ENCODE measurements at places on chromosomes 4 and X. TPM values are rescaled to one million over a fixed set of nuclear protein-coding genes. Genes with fewer than 3 reads are reported as not detected.
A peak's percentile ranks its signal among the peaks of the same experiment; 100 is the strongest.

DNA sequence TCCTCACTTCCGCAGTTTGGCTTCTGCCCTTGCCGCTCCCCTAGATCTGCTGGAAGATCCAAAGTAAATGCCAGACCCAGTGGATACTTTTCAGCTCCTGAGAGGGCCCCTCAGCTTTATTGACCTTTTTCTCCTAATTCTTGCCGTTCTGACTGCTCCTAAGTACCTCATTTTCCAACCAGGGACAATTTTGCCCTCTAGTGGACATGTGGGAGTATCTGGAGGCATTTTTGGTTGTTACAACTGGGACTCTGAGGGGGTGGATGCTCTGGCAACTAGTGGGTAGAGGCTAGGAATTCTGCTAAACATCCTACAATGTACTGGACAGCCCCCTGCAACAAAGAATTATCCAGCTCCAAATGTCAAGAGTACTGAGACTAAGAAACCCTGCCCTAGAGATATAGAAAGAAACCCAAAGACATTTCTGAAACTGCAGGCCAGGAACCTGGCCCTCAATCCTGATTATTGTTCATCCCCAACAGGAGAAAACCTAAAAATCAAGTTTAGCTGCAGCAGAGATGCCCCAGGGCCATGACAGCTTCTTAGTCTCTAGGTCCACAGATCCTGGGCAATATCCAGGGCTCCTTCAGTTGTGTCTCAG lies 3.4 kb downstream of the TEX13B start:
- DNase-seq: peak; percentile 6

DNA sequence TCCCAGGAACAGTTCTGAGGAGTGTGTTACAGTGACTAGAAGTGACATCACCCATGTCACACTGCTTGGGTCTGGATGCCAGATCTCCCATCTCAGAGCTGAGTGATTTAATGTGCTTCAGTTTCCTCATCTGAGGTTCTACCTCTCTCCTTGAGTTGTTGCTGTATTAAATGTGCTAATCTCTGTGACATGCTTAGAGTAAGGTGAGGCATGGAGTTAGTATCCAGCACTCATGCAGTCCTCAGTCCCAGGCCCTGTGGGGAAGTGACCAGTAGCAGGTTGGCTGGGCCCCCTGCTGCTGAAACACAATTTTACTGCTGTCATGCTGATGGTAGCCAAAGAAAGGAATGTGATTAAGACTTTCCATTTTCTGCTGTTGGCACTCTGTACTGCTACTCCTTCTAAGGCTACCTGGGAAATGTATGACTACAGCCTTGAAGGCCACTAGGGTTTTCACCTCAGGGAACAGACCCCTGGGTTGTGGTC lies 639.6 kb downstream of the MID1IP1 start:
- DNase-seq: no peak

DNA sequence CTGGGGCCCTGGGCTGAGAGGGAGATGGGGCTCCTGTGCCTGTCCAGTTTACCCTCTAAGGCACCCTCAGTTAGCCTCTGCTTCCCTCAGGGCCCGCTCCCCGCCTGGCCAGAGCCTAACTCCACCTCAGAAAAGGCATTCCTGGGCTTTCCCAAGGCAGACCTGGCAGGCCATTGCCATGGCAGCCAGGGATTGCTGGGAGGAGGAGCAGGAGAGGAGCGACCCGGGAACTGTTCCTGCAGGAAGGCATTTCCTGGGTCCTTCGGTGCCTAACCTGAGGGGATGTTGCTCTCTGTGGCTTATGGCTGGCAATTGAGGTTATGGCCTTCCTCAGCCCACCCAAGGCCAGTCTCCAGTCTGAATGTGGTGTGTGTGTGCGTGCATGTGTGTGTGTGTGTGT lies 131.3 kb downstream of the PJA1 start:
- no peak for DNase-seq

DNA sequence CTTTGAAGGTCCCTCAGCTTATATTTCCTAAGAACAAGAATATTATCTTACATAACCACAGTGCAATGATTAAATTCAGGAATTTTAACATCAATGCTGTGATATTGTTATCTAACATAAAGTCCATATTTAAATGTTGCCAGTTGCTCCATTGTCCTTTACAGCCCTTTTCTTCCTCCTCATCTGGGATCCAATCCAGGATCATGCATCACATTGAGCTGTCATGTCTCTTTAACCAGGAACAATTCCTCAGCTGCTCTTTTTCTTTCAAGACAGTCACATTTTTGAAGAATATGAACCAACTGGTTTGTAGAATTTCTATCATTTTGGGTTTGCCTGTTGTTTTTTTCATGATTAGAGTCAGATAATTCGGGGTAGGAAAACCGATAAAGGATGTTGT lies 12.0 kb downstream of the TMSB4X start:
- DNase-seq: no peak

DNA sequence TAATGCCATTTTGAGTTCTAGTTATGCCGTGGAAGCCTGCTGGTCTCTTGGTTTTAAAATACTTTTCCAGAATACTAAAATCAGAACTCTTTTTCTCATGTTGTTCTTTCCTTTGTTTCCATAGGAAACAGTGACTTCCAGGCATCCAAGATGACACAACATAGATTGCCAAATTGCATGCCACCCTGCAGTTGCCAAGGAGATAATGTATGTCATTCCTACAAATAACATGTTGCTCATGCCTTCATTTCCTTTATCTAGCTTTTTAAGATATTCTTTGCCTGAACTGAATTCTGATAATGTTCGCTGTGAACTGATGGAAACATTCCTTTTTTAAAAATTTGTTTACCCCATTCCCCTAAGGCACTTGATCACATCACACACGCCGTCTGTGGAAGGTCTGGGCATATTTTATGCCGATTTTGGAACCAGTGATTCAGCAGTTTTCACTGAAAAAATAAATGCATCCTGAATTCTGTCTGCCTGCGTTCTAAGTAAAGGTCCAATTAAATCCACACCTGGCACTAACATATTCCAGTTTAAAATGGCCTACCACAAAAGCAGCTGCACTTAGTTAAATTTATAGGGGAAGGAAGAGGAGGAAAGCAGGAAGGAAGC lies 38.0 kb upstream of the COX7B2 start:
- DNase-seq: no peak

DNA sequence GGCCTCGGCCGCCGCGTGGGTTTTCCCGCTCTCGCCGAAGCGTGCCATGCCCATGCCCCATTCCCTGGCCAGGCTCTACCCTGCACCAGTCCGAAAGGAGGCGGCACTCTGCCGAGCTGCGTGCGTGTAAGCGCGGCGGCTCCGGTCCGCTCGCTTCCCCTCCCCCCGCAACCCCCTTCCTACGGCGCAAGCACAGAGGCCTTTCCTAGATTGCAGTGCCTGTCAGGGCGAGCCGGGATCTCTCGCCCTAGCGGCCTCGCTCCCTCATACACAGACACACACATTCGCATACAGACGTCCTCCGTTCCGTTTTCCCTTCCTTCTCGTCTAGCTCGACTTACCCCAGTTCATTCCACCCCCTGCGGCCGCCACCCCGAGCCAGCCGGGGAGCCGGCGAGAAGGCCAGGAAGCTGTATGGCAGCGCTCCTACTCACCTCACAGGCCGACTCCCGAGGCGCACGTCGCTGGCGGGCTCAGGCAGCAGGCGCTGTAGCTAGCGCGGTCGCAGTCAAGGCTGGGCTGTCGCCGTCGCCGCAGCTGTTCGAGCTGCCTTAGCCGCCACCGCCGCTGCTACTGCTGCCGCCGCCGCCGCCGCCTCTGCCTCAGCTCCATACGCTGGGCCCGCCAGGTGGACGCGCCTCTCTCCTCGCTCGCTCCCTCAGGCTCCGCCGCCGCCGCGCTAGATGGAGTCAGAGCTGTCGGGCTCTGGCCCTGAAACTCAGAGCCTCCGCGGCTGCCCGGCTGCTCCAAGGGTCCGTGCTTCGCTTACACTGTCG lies 615 bp downstream of the NEXMIF start:
- DNase-seq: peak; percentile 68

DNA sequence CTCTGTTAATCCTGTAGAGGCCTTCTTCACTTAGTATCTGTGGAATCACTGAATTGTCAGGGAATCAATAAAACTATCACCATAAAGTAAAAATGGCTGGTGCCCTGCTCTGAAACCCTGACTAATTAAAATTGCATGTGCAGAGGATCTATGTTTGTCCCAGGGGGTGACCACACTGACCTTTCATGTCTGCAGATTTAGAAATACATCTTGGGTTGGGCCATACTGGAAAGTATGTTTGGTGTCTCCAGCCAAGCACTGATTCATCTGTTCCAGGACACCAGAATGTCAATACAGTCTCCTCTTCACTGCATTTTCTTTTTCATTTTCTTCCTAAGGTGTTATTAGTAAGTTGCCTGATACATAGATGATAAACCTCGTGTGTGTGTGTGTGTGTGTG lies 490.9 kb upstream of the INTU start:
- no peak for DNase-seq

GRCh38 chr4:168537086-168537485 lies 40.2 kb downstream of the PALLD start:
- no peak for DNase-seq

- DNase-seq: peak; percentile 69
Observed at GRCh38 chr4:156970501-156971164, 966 bp downstream of the PDGFC start.

DNA sequence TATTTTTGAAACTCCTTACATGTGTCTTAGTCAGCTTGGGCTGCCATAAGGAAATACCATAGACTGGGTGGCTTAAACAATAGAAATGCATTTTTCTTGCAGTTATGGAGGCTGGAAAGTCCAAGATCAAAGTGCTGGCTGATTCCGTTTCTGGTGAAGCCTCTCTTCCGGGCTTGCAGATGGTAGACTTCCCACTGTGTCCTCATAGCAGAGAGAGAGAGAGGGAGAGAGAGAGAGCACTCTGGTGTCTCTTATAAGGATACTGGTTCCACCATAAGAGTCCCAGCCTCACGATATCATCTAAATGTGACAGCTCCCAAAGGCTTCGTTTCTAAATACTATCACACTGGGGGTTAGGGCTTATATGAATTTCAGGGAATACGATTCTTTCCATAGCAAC lies 39.7 kb downstream of the ENPEP start:
- DNase-seq: no peak

DNA sequence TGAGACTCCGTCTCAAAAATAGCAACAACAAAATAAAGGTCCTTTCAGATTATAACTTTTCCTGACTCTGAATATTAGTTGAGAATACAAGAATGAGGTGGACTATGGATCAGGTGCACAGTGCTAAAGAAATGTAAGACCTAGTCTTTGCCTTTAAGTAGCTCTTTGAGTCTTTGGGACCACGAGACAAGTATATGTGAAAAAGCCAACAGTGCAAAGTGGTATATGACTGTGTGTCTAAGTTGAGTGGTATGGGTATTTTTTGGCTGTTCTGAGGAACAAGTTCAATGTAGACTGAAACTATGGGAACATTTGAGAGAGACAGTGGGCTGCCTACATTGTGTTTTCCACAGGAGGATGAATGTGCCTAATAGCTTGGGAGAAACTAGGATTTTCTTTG lies 2.8 kb downstream of the GAB1 start:
- no peak for DNase-seq

SGMS2 gene
- total RNA-seq: 46.5 TPM

All from thyroid gland (tissue), 4 donors.